ENCODE measurements at places on chromosomes 7 and 10.

GRCh38 chr10:32004161-32004591 is 52.0 kb downstream of the KIF5B start:
- peak; percentile 19 for DNase-seq

GRCh38 chr7:33750177-33750576 is 155.2 kb upstream of the BMPER start:
- DNase-seq: no peak

DNA sequence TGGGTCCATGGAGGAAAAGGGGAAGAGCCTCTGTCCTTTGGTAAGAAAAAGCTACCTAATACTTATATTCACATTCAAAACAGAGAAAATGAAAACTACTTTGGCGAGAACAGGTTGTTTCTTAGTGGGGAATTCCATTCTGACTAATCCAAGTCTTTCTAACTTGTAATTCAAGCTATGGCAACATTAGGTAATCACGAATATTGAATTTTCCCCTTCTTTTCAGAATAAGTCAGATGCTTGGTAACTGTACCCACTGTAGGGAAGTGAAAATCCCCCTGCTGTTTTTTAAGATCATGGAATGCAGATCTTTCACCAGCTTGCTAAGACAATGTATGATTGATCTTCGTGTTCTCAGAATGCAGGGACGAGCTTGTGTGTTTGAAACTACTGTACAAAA is 384.4 kb downstream of the TCERG1L start:
- DNase-seq: no peak

- no peak for DNase-seq
Observed at GRCh38 chr7:42915356-42915755, 3.5 kb upstream of the C7orf25 start.

- DNase-seq: no peak
Observed at GRCh38 chr7:101687081-101687480, 58.0 kb upstream of the MYL10 start.

GRCh38 chr10:33032654-33033151 is 74.7 kb upstream of the ITGB1 start:
- no peak for DNase-seq

DNA sequence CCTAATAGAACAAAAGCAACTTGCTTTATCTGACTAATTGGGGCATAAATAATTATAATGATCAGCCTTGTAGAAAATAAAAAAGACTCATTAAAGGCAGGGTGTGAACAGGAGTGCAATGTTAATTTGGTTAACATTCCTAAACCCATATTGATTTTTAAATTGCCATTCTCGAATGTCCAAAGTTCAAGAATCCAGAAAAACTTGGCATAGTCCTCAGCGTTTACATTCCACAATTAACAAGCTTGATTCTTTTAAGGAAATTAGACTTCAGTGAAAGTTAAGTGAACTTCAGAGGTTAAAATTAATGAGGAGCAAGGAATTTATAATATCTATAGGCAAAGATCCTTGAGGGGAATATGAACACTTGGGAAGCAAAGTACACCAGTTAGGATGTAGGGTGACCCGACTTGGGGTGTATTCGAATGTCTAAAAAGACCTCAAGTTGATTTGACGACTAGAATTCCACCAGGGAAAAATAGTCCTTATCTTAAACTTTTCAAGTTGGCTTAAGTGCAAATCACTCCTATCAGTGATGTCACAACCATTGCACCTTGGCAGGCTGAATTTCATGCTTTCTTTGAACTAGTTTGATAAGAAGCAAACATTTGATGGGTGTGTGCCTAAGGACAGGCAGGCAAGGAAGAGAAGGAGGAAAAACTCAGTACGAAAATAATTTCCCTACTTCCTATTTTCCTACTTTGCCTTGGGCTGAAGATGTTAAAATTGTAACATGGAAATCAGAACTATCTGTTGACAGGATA is 830.4 kb upstream of the COBL start:
- DNase-seq: no peak

- DNase-seq: no peak
Observed at GRCh38 chr7:106031300-106032035, 68.4 kb downstream of the CDHR3 start.

DNA sequence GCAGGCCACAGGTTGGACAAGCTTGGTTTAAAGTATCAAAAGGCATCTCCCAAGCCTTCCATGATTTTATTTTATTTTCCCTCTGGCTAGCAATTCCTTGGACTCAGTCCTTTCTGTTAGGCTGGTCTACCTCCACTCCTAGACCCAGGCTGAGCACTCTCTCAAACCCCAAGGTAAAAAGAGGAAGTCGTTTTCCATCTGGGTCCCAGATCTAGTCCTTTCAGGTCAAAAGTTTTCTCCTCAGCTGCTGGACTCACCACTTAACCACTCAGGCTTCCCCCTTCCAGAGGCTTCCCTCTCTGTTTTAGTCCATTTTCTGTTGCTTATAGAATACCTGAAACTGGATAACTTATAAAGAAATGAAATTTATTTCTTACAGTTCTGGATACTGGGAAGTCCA is 252.3 kb upstream of the MKLN1 start:
- no peak for DNase-seq

DNA sequence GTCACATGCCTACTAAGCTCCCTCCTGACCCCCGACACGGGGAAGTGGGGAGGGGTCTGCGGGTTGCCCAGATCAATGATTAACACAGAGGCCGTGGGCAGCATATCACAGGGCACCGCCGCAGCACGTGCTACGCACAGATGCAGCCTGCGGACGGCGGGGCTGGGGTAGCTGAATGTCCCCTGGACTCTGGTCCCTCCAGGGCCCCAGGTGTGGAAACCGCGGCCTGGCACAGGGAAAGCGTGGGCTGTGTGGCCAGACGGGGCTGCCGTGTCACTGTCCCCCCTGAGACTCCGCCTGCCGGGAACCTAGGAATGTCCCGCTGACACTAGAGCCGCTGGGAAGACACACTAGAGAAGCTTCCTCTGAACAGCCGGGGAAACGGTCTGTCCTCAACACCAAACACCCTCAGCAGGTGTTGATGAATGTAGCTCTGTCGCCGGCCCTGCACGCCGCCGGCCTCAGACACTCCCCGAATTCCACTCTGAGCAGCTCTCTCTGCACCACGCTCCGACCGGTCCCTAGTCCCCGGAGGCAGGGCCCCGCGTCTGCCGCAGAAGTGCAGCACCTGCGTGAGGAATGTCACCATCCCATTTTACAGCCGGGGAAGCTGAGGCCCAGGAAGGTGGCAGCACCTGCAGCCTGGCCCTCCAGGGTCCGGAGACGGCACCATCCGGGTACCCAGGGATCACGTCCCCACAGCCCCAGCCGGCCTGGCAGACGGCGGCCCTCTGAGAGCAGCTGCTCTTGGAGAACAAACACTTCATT is 33.4 kb upstream of the PDGFA start:
- DNase-seq: no peak

GRCh38 chr10:124738441-124738840 is 5.7 kb downstream of the FAM53B start:
- DNase-seq: no peak

DNA sequence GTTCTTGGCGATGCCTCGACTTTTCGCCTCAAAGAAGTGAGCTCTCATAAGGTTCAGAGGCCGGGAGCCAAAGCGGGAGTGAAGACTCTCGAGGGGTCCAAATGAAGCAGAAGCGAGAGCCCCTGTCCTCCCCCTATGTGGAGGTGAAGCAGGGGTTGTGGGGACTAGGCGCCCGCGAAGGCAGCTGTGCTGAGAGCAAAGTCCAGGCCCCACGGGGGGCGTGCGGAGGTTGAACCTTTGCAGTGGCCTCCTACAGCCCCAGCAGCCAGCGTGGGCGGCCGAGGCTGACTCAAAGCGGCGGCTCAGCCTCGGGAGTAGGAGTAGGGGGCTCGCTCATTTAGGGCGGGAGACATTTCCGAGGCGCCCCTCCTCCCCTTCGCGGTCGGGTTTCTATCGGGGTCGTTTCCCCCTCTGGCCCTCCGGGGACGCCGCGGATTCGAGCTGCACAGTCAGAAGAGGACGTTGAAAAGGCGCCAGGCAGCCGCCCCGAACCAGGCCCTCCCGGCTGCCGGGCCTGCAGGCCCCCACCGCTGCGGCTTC is 553 bp upstream of the ADD3 start:
- DNase-seq: no peak

DNA sequence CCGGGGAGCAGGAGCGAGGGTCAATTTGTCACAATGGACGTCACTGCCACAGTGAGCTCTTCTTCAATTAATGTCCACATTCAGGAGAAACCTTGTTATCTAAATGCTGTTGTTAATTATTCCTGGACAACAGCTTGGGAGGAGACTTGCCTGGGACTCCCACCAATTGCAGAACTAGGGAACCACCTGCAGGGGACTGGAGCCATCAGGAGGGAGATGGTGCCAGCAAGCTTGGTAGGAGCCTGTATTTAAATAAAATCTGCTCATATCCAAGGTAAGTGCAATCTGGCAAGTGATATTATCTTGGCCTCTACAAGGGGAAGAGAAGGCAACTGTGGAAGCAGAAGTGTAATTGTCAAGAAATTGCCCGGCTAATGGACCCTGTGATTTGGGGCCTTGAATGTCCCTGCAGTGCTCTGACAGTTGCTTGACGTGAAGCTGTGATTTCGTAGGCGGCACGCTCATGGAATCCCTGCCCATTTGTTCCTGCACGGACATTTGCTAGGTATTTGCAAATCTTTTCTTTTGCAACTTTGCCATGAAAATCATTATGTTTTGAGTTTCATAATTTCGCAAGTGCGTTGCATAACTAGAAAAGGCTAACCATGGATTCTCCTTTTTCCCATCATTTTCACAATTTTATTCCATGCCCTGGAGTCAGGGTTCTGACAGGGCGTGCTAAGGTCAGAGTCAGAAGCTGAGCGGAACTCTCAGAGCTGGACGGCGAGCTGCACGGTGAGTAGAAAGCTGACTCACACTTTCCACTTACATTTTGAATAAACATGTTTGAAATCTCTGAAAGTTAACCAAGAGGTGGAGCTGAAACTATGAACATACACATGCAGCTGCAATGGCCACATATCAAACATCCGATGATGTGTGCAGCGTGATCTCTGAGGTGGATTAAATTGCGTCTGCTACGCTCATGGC is 84.9 kb upstream of the TCERG1L start:
- no peak for DNase-seq

DNA sequence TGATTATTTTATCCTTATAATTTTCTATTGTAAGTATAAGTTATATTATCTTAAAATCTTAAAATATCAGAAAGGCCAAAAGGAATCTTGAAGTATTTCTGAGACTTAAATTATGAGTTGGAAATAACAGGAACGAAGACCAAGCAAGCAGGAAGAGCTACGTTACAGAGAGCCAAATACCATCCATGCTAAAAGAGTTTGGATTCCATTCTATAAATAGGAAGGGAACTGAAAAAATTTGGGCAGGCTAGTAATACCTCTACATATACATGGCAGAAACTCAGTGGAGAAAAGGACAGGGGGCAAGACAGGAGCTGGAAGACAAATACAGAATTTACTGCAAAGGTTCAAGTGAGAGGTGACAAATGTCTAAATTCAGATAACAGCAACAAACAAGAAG is 16.7 kb downstream of the ITGB1 start:
- no peak for DNase-seq

GRCh38 chr10:67603086-67603485 is 92.9 kb downstream of the CTNNA3 start:
- no peak for DNase-seq

Data from hypothalamus (tissue), 51 donors.